Activated naive CD4-positive, alpha-beta T cell (primary cell): ENCODE measurements at places on chromosomes 7 and 10.

GRCh38 chr10:5975641-5976473 lies 1.5 kb downstream of the IL15RA start:
- no peak for DNase-seq

DNA sequence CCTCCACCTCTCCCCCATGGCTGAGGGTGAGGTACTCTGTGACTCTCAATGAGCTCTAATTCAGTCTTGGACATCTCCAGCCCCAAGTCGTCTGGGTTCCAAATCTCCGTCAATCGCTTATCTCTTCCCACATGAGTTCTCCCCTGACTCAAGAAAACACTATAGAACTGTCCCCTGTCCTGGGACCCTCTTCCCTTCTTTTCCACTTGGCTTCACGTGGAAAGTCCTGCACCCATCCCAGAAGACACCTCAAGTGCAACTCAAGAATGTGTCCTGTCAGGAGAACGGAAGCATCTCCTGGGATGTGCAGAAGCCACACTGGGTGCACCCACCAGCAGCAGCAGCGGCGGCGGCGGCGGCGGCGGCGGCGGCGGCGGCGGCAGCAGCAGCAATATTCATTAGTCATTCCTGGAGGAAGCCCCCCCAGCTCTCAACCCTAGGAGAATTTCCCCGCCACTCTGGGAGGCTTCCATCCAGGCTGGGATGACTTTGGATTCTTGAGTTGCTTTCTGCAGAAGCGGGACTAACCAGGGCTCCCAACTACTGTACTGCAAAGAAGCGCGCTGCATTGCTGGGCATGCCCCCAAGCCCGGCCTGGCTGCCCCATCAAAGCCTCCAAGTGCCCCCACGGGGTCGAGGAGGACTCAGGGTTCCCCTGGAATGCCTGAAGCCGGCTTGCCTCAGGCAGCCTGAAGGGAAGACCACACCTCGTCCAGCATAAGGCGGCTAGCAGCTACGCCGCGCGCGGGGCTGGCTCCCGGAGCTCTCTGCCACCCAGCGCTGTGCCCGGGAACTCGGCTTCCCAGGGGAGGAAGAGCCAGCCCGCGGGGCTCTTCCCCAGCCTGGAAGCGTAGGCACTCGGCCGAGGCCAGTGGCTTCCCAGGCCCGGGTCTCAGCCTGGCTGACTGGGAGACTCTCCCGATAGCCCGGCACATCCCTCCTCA lies 1.0 kb downstream of the CRTAC1 start:
- DNase-seq = no peak

GRCh38 chr10:60989400-60989876 lies 45.5 kb upstream of the RHOBTB1 start:
- DNase-seq = no peak

DNA sequence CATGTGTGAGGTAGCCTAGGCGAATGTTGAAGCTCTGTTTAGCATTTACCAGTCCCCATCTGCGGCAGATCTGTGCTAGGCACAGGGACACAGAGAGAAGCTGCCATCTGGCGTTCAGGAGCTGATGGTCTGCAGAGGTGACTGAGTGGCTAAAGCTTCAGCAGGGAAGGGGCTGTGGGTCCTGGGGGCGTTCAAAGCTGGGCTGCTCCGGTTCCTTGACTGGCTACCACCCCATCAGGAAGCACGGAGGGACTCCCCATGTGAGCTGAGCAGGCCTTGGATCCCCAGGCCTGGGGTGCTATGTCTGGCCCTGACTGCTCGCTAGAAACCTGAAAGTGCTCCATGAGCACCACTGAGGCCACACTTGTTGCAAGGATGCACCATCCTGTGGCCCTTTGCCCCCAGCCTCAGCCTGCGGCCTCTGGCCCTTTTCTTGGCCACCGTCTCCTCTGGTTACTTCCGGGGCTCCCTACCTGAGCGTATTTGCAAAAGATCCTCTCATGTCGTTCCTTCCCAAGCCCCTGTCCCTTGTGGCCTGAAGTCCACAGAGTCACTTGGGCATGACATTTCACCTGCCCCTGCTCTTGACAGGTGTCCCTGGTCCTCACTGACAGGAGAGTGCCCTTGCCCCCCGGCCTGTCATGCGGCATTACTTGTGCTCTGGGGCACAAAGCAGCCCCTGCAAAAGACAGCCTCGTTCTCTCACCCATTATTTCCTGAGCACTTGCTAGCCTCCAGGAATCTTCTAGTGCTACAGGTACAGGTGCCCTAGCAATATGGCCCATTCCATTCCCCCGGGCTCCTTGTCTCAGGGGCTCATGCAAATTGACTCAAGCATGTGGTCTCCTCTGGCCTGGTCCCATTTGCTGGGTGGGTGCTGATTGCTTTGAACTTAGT lies 108.1 kb downstream of the GLRX3 start:
- no peak for DNase-seq

DNA sequence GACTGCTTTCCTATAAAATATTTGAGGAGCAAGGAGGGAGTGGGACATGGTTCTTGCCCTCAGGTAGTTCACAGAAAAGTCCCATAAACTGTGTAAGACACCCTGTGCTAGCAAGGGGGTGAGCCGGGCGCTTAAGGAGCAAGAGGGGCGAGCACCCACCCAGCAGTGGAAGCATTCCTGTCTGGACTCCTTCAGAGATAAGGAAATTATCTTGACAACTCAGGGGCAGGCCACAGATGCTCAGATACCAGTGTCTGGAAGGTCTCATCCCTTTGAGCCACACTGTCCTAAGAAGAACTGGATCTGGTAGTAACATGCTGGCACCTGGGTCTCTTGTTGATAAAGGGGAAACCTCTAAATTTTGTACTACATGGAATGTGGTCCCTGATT lies 54.1 kb downstream of the DAGLB start:
- DNase-seq = no peak

DNA sequence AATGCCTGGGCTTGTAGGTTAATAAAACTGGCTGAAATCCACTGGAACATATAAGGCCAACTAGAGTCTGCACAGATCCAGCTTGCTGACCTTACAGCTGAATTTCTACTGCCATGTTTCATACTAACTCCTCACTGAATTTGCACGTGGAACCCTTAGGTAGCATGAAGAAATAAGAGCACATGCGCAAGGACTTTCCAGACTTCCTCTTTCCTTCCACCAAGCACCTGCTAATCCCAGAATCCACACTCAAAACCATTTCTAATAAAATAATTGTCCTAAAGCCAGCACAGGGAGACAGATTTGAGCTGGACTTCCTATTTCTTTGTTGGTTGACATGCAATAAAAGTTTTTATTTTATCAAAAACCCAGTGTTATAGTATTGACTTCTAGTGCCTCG lies 46.8 kb downstream of the NPVF start:
- no peak for DNase-seq
